ENCODE measurements at places on chromosomes 1 and 21.
A peak's percentile ranks its signal among the peaks of the same experiment; 100 is the strongest.

DNA sequence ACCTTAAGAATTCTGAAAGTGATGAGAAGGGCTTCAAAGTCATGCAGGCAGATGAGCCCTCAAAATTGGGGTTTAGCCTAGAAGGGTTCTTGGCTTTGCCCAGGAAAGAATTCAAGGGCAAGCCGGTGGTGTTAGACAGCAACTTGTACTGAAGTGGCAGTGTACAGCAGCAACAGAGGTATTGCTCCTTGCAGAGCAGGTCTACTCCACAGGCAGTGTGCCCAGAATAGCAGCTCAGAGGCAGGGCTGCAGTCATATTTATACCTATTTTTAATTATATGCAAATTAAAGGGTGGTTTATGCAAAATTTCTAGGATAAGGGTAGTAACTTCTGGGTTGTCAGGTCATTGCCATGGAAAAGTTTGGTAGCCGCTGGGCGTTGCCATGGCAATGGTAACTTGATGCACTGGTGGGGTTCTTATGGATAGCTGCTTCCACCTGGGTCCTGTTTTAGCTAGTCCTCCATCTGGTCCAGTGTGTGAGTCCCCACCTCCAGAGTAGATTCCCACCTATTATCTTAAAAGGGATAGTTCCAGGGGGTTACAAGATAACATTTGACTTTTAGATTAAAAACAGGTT, 57.9 kb upstream of the CR2 start:
- no peak for DNase-seq

DNA sequence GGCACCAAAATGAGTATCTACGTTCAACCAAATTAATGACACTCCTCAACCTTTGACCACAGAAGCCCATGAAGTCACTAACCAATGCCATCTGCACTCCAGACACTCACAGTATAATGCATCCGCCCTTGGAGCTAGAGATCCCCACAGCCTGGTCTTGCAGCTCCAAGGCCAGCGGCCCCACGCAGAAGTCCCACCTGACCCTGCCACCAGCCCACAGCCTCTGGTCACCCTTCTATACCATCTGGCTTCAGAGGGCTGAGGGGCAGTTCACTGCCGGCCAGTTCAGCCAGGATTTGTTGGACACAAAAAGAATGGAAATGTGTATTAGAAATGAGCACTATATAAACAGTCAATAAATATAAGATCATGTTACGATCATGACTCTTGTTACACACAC, 211.2 kb downstream of the RRAGC start:
- DNase-seq, result no peak

DNA sequence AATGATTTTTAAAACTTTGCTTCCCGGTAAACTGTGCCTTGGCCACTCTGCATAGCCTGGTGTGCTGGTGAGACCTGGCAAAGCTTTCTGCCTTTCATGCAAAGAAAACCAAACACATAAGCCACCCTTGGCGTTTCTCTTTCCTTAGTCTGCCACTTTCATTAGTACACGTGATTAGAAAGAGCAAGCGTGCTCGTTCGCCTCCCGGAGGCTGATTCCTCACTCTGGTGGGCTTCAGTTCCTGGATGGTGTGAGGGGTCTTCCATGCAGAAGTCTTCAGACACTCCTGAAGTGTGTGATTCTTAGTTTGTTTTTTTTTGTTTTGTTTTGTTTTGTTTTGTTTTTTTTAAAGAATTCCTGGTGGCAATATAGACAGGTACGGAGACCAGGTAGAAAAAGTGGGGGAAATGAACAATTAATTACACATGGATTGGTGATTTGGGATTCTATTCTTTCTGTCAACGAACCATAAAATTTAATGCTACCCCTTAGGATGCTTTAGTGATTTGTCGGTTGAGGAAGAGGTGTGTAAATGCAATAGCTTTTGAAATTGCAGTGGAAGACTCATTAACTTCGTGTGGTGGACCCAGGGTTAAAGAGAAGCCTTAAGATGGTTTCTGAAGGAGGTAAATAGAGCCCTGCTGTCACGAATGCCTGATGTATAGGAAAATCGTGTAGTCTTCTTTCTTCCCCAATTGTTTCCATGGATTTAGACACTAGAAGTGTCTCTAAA, 2.1 kb downstream of the GALNT2 start:
- DNase-seq, result no peak

DNA sequence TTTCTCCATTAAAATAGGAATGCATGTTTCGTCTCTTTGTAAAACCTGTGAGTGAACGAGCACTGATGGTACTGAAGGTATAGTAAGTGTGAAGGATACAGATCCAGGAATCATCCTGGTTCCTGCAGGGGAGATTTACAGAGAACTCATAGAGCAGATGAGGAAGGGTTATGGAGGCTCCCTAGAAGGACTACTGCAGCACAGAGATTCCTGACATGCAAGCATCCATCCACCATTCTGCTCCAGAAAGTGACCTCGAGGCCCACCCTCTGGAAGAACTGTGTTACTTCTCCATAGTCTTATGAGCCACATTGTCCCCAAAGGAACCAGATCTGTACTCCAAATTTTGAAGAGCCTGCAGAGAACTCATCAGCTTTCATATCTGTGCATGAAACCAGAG, 14.5 kb downstream of the MKNK1 start:
- DNase-seq, result no peak

- DNase-seq, result no peak
These were observed 126.0 kb upstream of the HMCN1 start for GRCh38 chr1:185608177-185608576.

DNA sequence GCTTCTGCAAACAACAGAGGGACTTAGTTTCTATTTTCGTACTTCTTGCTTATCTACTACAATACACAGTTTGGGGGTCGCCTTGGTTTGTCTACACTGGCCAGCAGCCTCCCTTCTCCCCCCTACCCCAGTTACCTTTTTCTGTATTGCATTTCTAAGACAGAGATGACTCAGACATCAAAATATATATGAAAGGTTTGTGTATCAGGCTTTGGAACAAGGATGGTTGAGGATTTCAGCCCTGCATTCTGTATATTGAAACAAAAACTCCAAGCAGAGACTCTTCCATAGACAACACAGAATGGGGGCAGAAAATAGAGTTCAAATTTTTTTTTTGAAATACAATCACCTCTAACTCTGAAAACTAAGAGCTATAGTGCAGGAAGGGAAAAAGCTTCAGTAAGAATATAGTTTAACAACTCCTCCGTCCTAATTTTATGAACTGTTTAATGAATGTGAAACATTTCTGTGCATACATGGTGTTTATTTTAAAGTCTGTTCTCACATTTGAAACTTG, 1.9 kb downstream of the SAMD13 start:
- no peak for DNase-seq

GRCh38 chr1:87600854-87601253, 272.2 kb downstream of the LMO4 start:
- no peak for DNase-seq

DNA sequence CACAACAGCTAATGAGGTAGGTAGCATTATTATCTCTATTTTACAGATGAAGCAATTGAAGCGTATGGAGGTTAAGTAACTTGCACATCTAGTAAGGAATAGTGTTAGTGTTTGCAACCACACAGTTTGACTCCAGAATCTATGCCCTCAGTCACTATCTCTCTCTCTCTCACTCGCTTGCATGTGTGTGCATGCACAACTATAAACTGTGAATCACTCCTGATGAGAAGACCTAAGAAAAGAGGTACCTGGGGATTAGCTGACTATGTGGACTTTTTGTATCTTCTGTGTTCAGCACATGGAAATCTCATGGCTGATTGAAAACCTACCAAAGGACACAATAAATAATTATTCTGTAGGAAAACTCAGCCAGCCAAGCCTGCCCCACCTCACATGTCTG, 295.5 kb downstream of the BRINP2 start:
- no peak for DNase-seq

DNA sequence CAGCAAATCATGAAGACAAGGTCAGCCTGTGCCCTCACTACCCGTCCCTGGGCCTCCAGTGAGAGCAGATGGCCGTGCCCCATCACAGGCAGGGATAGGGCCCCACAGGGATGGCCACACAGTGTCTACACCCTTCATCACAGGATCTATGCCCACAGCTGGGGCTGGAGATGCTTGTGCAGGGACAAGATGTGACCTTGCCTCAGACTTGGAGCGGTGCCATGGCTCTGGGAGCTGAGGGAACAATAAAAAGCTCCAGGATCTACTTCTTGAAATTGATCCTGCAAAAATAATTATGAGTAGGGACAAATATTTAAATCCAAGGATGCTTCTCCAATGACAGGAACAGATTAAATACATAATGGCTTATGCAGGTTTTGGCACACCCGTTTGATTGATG, 25.4 kb upstream of the TCEA3 start:
- no peak for DNase-seq

- no peak for DNase-seq
These were observed 79.2 kb downstream of the NIBAN1 start for GRCh38 chr1:184895086-184895485.

- DNase-seq, result no peak
These were observed 2.5 kb upstream of the ELAVL4 start for GRCh38 chr1:50106095-50106761.

- no peak for DNase-seq
These were observed 75.1 kb downstream of the DTL start for GRCh38 chr1:212110617-212111016.

DNA sequence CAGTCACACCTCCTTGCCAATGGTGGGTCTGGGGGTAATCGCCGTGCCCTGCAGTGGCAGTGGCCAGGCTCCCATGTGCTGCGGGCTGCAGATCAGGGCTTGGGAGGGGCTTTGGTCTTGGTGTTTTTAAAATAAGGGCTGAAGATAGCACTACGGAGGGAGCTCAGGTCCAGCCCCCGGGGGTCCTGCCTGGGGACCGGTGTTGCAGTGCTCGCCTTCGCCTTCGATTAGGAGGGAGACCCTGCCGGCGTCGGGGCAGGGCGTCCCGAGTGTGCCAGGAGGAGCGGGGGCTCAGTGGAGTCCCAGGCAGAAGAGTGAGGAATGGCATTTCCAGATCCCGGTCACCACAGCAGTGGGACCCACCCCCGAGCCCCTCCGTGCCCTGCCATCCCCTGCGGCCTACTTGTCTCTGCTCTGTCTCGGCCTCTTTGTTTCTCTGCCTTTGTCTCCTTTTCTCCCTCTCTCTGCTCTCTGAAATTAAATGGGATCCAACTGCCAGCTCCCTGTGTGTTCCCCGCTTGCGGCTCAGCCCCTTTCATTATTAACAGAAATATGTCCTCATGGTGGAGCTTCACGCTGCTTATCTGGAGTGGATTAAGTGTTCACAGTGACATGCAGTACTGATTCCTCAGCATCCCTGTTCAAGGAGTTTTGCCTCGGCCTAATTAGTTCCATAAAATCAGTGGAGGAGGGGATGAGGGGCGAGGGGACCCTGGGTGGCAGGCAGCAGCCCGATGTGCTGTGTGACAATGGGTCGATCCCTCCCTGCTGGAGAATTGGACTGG, 44.4 kb downstream of the DMRTB1 start:
- DNase-seq, result no peak

DNA sequence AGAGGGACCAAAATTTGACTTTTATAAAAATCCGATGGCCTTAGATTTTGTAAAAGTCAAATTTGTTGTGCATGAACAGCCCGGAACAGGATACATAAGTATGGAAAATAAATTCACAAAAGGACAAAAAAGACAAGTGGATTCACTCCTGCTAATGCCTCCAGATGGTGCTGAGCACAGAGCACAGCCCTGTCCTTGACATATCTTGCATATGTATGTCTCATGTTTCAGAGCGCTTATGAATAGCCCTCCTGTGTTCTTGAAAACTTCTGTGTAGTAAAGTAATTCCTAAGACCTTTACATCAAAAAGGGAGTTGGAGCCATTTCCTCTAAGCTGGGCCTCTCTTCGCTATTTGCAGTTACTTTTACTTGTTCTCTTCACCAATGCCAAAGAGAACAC, 110.7 kb upstream of the RAB3GAP2 start:
- DNase-seq, result no peak

DNA sequence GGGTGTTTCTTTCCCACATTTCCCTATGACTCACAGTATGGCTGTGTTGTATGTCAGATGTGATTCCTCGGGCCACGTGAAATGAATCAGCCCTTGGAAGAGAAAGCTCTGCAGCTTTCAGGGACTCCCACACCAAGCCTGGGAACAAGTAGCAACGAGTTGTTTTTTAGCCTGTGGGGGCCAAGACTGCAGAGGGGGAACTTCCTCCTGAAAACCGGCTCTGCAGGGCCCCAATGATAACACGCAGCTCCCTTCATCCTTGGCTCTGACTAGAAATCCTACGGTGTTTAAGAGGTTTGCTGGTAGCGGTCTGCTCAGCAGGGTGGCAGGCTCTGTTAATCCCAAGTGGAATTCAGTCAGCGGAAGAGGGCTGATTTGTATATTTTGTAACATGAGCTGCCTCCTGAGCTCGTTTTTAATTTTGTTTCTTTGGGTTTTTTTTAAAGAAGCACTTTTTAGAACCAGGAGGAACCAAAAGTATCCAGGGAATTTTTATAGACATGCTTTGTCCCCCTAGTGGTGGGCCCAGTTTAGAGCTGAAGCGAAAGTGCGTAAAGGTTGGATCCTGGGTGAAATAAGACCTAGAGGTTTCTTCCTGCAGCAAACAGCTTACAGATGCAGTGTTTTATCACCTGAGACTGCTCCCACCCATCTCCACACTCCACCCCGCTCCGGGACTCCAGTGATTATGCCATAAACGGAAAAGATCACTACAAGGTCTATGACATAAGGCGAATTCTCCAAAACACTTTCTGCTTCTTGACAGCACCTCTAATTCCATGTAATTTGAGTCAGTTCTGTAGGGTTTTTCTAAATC, 48.8 kb downstream of the LAMC2 start:
- no peak for DNase-seq

DNA sequence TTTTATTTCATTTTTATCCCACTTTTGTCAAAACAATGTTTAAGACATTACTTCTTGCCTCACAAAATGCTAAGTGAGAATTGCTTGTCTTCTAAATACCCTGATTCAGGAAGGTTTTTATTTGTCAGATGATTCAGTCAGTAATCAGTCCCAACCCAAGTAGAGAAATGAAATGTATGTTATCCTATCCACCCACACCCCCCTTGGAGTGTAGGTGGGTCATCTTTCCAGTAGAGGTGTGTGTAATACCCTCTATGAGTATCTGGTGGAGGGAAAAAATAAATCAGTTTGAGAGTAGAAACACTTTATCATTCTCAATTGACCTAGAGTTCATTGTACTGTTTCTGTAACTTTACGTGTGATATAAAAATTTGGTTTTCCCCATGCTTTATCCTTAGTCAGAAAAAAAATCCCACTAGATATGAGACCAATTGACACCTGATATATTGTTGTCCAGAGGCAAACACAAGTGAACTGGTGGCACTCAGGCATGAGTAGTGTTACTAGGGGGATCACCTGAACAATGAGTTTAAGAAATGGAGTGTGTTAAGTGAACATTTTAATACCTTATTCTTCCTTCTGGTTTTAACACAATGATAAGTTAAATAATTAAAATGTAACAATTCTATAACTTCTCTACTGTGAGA, 153.8 kb upstream of the C1orf105 start:
- no peak for DNase-seq

GRCh38 chr1:212699104-212699624, 476 bp downstream of the BATF3 start:
- peak; percentile 38 for DNase-seq

GRCh38 chr1:10449751-10450150, at the start of gene CORT:
Gene CORT (plus strand): TSS chr1:10450031. CDS start chr1:10450224, 193 bp downstream.
- no peak for DNase-seq
